Activated T-helper 9 cell treated with anti-CD3 and anti-CD28 coated beads, Interleukin-2, amount 50 U/mL, for 16 hours (primary cell): ENCODE measurements at places on chromosomes 16 and 17.

DNA sequence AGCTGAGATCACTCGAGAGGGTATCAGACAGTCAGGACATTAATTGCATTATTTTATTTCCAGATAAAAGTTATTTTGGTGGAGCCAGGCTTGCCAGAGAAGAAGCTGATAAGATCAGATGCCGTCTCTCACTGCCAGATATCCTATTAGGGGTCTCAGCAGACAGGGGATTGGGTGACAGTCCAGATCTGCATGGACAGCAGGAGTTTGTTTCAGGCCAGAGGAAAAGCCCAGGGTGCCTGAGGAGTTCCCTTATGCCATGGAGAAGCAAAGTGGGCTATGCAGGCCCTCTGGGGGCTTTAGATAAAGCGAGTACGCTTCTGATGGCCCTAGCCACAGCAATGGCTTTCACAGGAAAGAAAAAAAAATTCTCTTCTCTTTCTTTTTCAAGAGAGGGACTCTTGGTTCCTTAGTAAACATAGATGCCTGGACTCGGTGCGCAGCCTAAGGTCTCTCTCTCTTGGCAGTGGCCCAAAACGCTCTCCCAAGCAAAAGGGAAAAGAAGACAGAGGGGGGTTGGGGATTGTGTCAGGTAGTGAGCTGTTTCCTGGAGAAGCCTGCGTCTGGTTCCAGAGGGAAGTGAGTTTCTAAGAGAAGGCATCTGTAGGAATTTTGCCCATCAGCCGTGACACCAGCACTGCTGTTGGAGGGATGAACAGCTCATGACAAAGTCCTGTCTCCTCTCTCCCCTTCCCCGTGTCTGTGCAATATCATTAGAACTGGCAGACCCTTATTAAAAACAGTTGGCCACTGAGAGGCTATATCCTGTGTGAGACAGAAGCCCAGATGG lies 166.3 kb upstream of the FOXF1 start:
- no peak for DNase-seq

DNA sequence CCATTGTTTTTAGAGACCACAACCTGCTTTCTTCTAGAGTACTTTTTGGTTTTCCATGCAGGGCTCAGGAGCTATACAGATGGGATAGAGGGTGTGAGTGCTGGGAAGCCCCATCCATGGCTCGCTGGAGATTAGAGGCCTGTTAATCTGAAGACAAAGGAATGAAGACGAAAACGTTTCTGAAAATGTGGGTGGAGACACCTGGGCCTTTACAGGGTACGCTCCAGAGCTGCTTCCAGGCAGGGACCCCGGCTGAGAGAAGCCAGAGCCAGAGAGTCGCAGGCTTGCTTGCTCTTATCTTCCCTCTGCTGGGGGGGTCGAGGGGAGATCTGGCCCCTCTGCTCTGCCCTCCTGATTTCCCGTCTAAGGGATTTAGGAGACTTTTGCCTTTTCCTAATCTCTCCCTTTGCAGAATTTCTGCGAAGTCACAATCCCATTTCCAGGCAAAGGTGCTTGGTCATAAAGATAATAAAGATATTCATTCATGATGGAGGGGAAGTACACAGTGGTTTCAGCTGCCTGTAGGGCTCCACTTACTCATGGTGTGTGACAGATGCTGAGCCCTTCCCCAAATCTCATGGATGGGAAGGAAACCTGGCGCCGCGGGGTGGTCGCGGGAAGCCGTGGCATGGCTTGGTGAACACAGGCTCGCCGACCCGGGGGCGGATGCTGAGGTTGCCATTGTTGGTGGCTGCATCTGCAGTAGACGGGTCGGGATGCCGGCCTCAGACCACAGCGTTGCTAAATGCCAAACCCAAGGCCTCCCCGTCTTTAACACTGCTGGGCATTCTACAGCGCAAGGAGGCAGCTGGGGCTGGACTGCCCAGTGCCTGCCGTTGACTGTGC lies 4.8 kb upstream of the SOCS3 start:
- DNase-seq = no peak

DNA sequence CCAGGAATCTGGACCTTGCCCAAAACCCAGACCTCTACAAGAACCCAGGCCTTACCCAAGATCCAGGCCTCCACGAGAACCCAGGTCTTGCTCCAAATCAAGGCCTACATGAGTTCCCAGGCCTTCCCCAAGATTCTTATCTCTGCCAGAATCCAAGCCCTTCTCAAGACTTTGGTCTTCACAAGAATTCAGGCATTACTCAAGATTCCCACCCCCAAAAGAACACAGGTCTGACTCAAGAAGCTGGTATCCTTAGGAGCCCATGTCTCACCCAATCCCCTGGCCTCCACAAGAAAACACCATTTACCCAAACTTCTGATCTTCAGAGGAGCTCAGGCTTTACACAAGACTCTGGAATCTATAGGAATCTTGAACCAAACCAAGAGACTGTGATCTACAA lies 2.6 kb downstream of the SPEM3 start:
- no peak for DNase-seq

DNA sequence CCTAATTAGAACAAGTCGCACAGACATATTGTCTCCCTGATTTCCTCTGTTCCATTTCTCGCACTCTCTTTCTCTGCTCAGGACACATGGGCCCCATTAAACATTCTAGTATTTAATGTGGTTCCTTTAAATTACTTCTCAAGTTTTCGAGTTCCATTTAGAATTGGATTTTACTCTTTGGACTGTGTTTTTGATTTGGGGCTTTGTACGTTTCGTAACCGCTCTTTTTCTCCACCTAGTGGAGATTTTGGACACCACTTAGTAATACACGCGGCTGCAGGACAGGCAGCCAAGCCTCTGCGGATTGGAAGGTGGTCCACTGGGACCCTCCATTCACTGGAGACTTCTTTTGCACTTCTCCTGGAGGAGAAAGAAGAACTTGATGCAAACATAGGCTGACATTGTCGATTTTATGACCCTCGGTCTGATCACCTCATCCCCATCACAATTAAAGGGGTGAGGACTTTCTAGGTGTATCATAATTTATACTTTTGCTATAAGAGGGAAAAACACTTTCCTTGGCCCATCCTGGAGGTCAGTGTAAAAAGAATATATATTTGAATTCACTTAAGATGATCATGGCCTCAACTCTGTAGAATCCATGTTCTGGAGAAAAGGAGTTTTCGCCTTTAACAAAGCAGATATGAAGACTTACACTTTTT lies 85.7 kb downstream of the NOG start:
- DNase-seq = no peak

DNA sequence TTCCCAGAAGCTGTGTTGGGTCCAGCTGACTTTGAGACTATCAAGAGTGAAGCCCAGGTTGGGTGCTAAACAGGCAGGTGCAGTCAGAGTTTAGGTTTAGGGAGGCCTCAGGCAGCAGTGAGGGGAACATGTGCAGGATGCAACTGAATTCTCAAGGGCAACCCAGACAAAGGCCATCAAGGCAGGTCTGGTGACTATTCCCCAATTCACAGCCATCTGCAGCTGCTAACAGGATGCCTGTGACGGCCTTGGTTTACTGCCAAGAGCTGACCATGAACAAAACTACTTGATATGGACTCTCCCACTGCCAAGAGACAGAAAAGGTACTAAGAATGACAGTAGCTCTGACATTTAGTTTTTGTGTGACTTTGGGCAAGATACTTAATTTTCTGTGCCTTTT lies 45.2 kb upstream of the BCAR1 start:
- DNase-seq = no peak

DNA sequence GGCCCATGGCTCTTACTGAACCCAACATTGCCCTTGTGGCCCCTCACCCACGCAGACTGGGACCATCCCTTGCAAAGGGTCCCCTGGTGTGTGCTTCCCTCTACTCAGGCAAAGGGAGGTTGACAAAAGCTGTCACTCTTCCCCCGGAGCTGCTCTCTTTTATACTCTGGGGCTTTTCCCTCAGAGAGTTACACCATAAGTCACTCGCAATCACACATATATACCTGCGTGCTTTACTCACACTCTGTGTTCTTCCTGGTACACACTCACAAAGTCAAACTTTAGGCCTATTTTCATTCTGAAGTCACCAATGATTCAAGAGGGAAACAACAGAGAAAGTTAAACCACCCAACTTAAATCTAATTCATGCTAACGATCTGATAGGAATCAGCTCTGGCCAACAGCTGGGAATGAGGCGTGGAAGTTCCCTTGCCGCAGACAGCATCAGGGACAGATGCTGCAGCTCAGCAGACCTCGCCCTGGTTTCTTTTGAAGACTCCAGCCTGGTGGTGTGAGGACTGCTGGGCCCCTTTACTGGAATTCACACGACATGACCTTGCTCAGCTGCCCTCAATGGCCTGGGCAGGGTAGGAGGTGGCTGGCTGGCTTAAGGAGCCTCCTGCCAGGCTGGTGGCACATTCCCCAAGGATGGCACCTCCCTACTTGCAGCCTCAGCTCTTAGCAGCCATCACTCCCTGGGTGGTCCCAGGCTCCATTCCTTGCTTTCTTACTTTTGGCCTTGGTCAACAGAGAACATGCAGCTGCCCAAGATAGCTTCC lies 27.3 kb downstream of the HIC1 start:
- DNase-seq = no peak

- no peak for DNase-seq
Measured at GRCh38 chr16:71353736-71354135, 4.8 kb upstream of the CALB2 start.

GRCh38 chr16:2686912-2687507 lies 4.7 kb downstream of the KCTD5 start:
- DNase-seq = no peak

DNA sequence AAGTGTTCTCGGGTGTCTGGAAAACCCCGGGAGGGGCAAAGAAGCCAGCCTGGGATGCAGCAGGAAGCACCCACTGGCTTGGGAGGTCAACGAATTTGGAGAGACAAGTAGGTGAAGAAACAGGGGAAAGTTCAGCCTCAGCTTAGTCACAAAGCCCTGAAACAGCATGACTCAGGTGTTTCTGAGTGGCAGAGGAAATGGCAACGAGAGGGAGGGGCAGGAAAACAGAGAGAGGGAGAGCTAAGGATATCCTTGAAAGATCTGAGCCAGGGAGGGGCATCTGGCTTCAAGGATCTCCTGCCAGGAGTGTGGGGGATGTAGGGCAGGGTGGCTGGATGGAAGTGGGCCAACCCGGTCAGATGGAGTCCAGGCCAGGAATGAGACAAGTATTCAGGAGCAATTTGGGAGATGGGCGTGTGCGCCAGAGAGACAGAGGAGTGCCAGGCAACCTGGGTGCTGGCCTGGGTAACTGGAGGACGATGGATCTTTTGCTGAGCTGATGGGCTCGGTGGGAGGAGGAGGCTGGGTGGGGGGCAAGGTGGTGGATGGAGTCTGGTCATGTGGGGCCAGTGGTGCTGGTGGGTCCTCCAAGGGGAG lies 27.2 kb downstream of the ABCC3 start:
- DNase-seq = no peak

DNA sequence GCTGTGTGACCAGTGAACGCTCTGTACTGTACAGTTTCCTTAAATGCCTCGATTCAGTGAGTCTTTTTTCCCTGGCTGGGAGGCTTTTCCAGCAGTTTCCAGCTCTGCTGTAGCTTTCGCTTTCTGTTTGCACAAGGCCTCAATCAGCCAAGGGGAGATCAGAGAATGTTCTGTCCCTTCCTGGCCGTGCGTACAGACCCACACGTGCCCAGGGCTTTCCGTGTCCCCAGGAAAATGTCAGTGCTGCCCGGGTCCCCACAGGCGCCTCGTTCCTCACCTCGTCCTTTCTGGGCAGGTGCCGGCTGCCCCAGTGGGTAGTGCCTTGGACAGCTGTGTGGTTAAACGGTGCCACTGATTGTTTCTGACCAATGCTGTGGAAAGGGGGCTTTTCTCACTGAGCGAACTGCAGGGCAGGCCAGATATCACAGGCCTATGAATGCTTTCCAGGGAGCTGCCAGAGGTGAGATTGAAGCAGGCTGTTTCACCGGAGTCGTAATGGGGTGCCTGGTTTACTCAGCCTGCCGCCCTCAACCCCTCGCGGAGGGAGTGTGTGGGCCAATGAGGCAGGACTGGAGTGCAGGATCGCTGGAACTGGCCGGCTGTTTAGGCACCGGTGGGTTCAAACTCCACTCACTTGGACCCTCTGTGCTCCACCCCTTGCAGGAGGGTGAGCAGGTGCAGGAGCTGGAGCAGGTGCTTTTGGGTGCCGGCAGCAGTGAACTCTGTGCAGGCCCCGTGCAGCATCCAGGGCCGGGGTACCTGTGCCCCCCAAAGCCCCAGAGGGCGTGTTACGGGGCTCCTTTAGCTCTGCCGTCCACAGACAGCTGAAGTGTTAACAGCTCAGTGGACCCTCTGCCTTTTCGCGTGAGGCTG lies 44.4 kb downstream of the ZNF778 start:
- no peak for DNase-seq

DNA sequence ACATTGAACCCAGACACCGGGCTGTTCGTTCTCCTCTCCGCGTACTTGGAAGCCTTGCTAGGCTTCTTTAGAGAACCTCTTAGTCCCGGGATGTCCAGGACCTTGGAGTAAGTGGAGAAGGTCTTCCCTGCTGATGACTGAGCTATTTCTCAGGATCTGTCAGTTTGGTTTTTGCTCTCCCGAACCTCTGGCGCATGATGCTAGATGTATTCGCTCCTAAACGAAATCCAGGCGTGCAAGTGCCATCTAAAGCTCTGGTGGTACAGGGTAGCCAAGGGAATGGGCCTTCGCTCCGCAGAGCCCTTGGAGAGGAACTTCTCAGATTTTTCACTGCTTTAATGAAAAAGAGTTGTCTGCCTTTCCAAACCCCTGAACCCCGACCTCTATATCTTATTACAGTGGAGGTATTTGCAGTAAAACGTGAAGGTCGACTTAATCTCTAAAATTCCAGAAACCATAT lies 547 bp downstream of the VMP1 start:
- DNase-seq = no peak

GRCh38 chr16:57687363-57687929 lies 7.2 kb upstream of the DRC7 start:
- DNase-seq = no peak

GRCh38 chr17:8222380-8222629 lies 11.9 kb upstream of the AURKB start:
- no peak for DNase-seq

GRCh38 chr17:58679263-58680037 lies 12.4 kb downstream of the TEX14 start:
- no peak for DNase-seq

- peak; percentile 54 for DNase-seq
Measured at GRCh38 chr17:48678141-48678971, 44.0 kb downstream of the PRAC1 start.

- no peak for DNase-seq
Measured at GRCh38 chr17:55774846-55775271, 24.0 kb downstream of the PCTP start.

DNA sequence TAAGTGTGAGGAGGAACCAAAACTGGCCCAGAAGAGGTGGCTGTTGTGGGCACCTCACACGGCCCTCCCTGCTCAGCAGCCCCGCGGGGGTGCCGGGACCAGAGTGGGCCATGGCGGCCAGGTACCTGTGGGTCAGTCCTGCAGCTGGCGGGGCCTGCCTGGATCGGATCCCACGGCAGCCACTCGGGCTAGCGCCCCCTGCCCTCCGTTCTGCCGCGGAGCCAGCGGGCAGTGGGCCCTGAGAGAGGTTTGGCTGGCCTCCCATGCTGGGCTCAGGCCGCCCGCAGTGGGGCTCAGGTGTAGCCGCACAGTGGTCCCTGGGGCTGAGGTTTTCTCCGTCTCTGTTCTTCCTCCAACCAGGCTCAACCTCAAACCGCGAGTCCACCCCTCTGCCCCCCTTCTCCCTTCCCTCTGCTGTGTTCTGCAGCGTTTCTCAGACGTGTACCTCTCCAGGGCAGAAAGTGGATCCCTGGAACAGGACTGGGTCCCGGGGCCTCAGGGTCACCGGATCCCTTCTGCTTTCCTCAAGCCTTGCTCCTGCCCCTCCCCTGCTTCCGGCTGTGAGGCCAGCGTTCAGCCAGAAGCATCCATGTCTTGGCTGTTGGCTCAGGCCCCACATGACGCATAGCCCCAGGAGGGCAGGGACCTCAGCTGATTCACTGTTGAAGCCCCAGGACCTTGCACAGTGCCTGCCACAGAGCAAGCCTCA lies 28.6 kb upstream of the ITGA3 start:
- DNase-seq = no peak
